ENCODE measurements at places on chromosomes 3 and 15.

DNA sequence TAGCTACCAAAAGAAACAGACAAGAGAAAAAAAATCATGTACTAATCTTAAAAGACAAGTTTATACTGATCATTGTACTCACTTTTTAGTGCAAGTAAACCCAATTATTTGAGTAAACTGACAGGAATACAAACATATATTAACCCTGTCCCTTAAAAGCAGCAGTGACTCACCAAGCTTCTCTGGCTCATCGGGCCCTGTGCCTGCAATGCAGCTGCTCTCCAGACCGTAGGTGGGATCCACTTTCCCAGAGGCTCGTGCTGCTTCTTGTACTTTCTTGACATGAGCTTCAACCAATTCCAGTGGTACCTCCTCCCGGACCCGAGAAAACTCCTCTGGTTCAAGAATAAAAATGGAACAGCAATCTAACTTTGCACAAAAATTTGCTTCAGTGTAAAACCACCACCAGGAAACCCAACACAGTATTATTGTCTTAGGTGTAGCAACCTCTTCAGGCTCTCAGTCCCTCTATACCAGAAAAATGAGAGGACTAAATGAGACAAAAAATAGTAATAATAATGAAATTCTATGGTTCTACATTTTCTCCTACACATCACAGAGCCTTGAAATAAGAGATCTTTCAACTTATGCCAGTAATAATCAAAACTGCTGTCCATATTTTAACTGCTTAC is 82.6 kb upstream of the CSPG5 start:
- no peak for DNase-seq

DNA sequence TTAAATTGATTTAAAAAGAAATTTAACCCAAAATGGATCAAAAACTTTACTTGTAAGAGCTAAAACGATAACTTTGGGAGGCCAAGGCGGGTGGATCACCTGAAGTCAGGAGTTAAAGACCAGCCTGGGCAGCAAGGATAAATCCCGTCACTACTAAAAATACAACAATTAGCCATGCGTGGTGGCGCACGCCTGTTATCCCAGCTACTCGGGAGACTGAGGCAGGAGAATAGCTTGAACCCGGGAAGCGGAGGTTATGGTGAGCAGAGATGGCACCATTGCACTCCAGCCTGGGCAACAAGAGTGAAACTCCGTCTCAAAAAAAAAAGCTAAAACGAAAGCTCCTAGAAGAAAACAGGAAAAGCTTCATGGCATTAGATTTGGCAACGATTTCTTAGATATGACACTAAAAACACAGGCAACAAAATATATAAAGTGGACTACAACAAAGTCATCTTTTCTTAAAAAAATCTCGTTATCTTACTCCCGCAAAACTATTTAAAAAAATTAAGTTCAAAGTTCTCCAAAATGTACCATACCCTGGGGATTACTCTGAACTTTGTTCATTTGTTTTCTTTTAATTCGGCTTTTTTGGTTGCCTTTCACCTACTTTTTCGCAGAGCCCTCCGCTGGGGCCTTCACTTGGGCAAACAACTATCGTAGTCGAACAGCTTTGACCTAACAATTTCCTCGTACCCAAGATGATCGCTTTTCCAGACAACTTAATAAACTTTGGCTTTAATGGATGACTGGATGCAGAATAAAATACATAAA is 2.9 kb downstream of the HDDC3 start:
- no peak for DNase-seq

GRCh38 chr3:170585008-170585936 is 603 bp downstream of the SLC7A14 start:
- DNase-seq = no peak

DNA sequence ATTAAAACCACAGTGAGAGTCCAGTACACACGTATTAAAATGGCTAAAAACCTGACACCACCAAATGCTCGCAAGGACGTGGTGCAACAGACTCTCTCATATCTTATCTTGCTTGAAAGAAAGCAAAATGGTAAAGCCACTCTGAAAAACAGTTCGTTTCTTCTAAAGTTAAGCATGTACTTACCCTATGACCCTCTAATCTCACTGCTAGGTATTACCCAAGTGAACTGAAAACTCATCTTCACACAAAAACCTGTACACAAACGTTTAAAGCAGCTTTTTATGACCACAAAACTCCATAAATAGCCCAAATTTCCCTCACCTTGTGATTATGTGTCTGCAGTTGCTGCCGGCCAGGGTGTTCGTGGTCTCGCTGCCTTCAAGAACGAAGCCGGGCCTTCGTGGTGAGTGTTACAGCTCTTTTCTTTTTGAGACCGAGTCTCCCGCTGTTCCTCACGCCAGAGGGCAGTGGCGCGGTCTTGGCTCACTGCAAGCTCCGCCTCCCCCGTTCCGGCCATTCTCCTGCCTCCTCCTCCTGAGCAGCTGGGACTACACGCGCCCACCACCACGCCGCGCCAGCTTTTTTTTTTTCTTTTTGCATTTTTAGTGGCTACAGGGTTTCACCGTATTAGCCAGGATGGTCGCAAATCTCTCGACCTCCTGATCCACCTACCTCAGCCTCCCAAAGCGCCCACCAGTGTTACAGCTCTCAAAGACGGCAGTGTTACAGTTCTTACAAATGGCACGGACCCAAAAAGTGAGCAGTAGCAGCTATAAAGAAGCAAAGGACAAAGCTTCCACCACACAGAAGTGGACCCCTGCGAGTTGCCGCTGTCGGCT is 165.4 kb downstream of the TJP1 start:
- DNase-seq = no peak

DNA sequence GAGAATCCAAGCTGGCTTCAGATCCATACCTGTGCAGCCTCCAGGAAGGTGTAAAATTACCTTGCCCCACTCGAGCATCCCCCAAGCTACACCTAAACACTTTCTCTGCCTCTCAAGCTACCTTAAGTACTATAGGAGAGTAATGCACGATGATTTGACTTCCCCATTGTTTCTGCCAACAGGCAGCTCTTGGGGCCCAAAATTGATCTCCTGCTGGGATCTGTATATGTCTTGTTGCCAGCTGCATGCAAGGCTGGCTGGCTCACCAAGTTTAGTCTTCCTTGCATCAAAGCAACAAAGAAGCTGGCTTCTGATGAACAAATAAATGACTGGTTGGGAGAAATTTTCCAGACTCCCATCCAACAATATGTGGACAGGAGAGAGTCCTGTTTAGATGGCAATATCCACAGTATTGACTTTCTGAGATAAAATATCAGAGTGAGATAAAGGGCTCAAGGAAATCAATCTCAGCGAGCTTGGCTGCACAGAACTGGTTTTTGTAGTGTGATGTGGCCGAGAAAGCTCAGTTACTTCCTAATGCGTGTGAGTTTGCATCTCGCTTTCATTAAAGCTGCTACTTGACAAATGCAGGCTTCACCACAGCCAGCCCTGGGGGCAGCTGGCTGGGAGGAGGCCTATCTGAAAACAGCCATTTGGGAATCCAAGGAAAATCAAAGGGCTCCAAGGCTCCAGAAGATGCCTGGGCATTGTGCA is 140.7 kb downstream of the MINAR1 start:
- no peak for DNase-seq

- no peak for DNase-seq
Observed at GRCh38 chr3:45582430-45582829, 12.1 kb upstream of the LIMD1 start.

GRCh38 chr3:15845475-15845874 is 47.7 kb upstream of the ANKRD28 start:
- no peak for DNase-seq

GRCh38 chr3:117052395-117052794 is 342.8 kb downstream of the TUSC7 start:
- no peak for DNase-seq

GRCh38 chr15:58015565-58015964 is 49.9 kb downstream of the ALDH1A2 start:
- DNase-seq = no peak

GRCh38 chr3:27479806-27480543 is 4.2 kb downstream of the SLC4A7 start:
- no peak for DNase-seq

DNA sequence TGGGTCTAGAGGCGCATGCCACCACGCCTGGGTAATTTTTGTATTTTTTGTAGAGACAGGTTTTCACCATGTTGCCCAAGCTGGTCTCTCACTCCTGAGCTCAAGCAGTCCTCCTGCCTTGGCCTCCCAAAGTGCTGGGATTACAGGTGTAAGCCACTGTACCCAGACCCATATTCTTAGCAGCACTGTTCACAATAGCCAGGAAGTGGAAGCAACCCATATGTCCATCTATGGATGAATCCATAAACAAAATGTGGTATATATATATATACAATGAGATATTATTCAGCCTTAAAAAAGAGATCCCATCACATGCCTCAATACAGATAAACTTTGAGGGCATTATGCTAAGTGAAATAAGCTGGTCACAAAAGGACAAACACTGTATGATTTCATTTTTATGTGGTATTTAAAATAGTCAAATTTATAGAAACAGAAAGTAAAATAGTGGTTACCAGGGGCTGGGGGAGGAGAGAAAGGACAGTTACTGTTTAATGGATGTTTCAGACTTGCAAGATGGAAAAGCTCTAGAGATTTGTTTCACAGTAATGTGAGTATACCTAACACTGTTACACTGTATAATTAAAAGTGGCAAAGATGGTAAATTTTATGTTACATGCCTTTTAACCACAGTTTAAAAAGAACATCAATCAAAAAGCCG is 35.7 kb upstream of the GRAMD1C start:
- no peak for DNase-seq

DNA sequence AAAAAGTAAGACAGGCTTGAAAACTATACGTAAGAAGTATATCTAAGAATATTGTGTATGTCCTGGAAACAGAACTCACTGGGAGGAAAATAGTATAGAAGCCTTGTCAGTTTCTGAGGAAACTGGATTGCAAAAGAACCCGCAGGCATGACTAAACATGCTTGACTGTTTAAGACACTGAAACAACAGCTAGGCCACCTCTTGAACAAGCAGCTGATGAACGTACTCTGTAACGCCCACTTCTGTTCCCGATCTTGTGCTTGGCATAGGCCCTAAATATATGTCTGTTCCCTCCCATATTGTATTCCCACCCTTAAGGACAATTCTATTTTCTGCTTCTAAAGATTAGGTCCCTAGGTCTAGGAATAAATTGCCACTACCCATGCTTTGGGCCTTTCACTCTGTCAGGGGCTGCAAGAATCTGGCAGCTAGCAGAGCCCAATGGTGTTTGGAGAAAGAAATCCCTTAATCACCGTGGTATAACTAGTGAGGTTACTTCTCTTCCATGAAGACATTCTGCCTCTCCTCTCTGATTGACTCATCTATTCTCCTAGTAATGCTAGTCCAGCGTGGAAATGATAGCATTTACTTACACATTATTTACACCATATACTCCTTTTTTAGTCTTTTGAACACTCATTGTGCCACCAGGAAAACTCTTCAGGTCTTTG is 46.2 kb downstream of the CD200 start:
- peak; percentile 51 for DNase-seq

DNA sequence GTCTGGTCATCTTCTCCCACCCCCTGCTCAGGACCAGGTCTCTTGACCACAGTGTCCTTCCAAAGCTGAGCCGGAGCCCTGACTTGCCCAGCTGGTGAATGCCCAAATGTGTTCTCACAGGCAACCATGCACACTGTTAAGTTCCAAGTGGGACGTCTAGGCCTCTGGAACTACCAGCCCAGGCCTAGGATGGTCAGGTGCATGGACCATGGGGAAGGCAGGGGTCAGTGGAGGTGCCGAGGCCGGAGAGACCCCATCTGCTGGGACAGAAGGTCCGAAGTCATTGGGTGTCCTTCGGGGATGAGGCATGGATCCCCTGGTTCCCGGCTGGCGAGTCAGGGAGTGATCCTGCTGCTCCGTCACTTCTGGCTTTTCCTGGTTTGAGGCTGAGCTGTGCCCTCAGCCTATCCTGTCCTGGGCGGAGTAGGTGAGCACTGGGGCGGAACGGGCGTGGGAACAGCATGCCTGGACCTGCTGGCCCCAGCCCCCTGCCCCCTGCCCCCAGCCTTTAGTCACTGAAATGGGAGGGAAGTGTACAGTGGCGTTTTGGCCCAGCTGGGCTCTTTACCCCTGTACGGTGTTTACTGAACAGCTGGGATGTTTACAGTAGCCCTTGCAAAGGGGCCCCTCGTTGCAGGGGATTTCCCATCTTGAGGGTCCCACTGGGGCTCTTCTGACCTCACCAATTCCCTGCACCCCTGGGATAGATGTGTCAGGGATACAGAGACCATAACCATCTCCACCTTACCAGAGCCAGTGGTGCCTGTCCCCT is 12.1 kb downstream of the SEMA3F start:
- DNase-seq = no peak

DNA sequence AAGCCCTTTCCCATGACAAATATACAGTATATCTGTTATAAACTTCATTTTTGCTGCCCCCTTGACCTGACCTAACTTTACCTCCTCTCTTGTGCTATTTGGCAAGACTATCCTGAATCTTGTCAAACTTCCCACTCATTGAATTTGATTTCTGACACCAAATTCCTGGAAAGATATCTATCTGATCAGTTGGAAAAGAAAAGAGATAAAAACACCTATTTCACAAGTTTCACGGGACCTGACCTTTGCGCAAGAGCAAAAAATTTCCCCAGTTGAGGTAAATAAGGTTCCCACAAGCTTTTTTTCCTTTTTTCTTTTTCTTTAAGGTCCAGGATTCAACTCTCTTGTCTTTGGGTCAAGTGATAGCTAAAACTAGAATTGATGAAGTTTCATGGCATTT is 189.2 kb upstream of the LPP start:
- DNase-seq = no peak

DNA sequence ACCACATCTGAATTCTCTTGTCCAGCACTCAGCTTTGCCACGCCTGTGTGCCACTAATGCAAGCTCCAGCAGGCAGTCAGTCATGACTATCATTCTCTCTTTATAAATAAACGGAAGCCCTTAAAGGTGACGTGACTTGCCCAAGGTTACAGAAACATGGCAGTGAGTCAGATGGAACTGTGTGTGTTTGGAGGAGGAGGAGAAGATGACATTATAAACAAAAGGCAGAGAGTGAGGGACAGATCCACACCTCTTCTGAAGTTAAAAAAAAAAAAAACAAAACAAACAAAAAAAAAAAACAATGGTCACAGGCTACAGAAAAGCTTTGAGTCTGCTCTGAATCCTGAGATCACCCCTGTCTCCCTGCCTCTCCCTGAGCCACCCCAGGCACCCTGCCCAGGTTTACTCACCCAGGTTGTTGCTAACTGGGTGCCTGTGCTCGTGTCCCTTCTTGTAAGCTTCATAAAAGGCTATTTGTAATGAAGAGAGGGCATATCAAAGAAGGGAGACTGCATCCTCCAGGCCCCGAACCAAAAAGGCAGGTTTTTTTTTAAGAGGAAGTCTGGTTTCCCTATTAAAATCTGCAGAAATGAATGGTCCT is 119.7 kb upstream of the PHLDB2 start:
- no peak for DNase-seq

GRCh38 chr15:60544581-60545264 is 65.8 kb upstream of the ICE2 start:
- peak; percentile 44 for DNase-seq

DNA sequence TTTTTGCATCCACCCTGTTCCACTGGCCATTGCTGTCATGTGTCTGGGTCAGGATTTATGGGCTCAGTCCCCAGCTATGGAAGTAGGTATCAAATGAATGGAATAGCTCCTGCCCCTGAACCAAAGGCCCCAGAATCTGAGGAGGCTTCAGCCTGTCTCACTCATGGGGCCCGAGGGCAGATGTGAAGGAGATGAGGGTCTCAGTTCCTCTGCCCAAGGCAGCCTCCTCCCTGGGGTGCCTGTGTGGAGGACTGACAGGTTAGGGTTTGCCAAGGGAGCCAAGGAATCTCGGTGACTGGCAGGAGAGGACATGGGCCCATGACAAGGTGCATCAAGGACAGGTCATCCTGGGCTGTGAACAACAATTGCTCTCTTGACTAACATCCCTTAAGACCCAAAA is 70.4 kb downstream of the CPN2 start:
- DNase-seq = no peak
